Left lung (tissue), 14 donors: ENCODE measurements at places on chromosomes 1 and 21. TPM values are rescaled to one million over a fixed set of nuclear protein-coding genes. Genes with fewer than 3 reads are reported as not detected.

The OR2L13 gene
- polyA plus RNA-seq = not detected

The PRMT2 gene
- polyA plus RNA-seq = 136 TPM

The POLR3GL gene
- polyA plus RNA-seq = 44.8 TPM

- DNase-seq = no peak
Measured at GRCh38 chr1:10051656-10052055, 18.9 kb downstream of the UBE4B start.

- DNase-seq = no peak
Measured at GRCh38 chr1:53987880-53988279, 30.1 kb downstream of the LDLRAD1 start.

- DNase-seq = no peak
Measured at GRCh38 chr1:246724731-246725095, 504 bp downstream of the SCCPDH start.

DNA sequence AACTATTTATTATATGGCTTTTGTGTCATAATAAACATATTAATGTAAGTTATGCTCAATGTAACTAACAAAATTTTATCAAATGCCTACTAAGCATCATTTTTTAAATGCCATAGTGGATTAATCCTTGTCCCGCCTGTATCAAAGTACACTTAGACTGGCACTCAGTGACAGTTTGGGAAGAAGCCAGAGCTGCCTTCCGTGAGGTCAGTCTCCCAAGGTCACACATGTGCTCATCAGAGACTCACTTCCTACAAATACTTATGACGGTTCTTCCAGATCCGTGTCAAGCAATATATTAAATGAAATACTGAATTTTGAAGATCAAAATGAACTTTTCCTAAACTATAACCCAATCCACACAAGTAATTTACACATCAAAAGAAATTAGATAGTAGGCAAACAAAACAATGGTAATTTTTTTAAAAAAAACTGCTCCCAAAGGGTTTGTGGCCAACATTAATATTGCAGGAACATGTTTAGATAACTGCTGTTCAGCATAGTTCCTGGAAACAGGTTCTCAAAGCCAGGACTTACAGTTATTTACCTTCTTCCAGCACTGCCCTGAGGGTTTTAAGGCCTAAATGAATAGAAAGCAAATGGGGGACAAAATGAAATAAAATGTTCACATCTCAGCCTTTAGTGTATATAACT, 27.2 kb downstream of the WLS start:
- no peak for DNase-seq

DNA sequence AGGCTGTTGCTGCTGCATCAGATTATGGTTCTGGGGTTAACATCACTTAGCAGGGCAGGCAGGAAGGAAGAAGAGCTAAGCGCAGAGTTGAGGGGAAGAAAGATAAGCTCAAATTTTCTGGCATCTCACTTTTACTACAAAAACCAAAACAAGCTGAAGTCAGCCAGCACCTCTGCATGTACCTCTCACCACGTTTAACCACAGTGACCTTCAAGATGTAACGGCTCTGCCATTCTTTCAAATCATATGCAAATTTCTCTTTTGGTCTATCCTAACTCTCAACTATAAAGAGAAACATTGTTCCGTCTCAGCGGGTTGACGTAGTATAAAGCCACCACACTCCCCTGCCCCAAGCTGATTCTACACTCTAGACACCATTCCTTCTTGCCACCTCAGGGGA, 154.4 kb downstream of the OMA1 start:
- DNase-seq = no peak
